ENCODE measurements at places on chromosomes 13 and 19.

DNA sequence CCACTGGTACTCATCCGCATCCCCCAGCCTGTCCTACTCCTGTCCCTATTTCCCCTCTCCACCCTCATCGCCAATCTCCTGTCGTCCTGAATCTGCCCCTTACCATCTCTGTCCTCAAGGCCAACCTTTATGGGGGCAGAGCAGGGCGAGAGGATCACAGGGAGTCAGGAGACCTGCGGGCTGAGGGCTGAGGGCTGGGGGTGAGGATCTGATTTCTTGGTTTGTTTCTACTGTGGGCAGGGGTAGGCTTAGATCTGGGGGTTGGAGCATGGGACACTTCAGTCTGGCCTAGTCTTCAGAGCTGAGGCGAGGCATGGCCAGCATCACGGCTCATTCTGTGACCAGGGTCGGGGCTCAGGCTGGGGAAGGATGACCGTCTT, 16.5 kb upstream of the ERCC1 start:
- DNase-seq = no peak

- no peak for DNase-seq
Measured at GRCh38 chr13:34869696-34870095, 72.4 kb upstream of the NBEA start.

- DNase-seq = no peak
Measured at GRCh38 chr13:110627761-110628476, 12.6 kb downstream of the NAXD start.

GRCh38 chr13:32852526-32852925, 163.7 kb upstream of the KL start:
- no peak for DNase-seq

GRCh38 chr19:41753936-41754529, 1.3 kb upstream of the CEACAM6 start:
- DNase-seq = no peak
